ENCODE measurements at places on chromosomes 3 and 15.

GRCh38 chr3:17032407-17033034 lies 147.8 kb downstream of the PLCL2 start:
- peak; percentile 42 for DNase-seq

- peak; percentile 39 for DNase-seq
These were observed 21.4 kb downstream of the ACKR2 start for GRCh38 chr3:42830437-42831320.

- peak; percentile 59 for DNase-seq
These were observed 1.9 kb downstream of the CBLB start for GRCh38 chr3:105866656-105867653.

DNA sequence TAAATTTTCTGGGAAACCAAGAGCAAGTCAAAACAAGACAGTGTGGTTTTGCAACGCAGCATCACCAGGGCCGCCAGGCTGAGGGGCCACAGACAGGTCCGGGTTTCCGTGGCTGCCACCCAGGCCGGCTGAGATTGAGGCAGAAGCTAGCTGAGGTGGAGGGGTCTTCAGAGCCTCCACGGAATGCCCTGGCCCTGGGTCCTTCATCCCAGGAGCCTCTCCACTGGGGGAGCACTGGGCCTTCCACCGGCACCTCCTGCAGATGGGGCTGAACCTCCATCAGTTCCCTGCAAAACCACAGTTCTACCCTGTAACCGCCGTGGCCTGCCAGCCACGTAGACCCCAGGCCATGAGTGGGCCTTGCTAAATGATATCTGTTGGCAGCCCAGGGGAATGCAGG lies 152.7 kb downstream of the CHSY1 start:
- no peak for DNase-seq

DNA sequence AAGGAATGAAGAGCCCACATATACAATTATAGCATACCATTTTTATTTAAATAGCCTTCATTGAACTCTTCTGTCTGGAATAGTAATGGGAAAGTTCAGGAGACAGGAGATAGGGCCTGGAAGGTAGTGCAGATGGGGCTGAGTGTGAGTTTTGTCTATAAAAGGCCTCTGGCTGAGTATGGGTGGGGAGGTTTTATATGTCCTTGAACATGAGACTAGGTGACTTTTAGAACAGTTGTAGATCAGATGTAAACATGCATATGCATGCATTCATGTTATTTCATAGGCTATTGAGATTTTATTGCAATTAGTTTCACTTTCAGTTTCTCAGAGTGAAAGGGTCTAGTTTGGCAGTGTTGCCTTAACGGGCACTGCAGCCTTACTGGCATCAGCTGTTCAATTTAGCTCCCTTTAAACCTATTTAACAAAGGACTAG lies 27.1 kb downstream of the CGGBP1 start:
- peak; percentile 8 for DNase-seq

DNA sequence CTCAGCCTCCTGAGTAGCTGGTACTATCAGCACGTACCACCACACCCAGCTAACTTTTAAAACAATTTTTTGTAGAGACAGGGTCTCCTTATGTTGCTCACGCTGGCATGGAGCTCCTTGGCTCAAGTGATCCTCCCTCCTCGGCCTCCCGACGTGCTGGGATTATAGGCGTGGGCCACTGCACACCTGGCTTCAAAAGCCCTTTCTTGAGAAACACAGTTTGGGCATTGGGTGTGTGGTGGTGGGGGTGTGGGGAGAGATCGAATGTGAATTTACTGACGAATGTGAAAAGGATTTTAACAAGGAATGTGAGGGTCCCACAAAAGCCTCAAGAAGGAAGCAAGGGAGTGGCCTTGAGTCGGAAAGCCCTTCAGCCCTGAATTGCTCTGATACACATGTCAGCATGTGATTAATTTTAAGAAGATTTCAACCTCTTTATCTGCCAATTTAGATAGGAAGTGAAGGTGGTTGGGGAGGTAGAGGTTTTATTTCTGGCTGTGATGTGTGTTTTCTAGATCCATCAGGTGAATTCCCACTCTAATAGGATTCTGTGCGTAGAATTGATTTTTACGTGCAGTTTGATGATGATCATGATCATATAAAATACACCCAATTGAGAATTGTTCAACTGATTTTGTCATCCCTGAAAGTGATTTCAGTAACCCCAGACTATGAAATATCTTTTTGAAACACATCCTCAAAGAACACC lies 1.1 kb downstream of the CCR4 start:
- DNase-seq: no peak

GRCh38 chr3:186003610-186004009 lies 65.8 kb upstream of the TRA2B start:
- no peak for DNase-seq

DNA sequence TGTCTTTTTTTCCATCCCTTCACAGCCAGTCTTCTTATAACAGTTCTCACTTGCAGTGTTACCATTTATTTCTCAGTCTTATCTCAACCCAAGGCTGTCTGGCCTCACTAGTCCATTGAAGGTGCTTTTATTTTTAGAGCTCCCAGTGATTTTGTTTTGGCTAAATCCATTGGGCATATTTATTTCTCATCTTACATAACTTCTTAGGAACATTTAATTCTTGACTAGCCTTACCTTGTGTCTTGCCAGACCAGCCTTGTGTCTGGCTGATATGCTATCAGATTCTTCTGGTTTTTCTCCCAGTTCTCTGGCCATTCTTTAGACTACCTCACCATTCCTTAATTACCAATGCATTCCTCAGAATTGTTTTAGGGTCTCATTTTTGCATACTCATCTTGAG lies 42.3 kb upstream of the TUSC7 start:
- no peak for DNase-seq

DNA sequence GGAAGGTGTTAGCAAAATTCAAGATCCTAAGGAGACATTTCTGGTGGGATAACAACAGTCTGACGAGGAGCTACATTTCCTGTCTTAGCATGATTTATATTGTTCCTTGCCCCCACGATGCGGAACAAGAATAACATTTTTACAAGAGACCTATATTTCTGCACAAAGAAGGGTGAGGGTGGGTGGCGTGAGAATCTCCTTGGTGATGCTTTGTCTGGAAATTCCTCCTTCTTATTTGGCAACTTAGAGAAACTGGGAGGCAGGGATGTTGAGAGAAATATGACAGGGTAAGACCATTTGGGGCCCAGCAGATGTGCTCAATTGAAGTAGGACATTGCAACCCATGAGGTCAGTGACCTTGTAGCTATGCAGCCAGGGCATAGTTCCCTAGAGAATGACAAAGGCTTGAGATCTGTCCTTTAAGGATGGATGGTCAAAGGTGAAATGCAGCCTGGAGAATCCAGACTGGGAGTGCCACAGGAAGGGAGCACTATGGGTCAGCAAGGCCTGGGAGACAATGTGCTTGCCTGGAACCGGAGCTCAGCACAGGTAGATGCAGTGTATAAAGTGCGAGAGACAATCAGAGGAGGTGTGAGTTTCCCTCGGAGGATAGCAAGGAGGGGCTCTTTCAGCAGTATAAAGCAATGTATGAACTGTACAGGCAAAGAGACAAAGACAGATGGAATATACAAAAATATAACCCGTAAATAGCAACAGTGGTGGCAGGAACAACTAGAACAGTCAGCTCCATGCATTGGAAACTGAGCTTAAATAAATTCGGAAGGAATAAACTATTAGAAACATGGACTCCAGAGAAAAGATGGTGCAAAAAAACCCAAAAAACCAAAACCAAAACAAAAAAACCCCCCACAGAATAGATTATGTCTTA lies 317.6 kb upstream of the TBL1XR1 start:
- DNase-seq: no peak

DNA sequence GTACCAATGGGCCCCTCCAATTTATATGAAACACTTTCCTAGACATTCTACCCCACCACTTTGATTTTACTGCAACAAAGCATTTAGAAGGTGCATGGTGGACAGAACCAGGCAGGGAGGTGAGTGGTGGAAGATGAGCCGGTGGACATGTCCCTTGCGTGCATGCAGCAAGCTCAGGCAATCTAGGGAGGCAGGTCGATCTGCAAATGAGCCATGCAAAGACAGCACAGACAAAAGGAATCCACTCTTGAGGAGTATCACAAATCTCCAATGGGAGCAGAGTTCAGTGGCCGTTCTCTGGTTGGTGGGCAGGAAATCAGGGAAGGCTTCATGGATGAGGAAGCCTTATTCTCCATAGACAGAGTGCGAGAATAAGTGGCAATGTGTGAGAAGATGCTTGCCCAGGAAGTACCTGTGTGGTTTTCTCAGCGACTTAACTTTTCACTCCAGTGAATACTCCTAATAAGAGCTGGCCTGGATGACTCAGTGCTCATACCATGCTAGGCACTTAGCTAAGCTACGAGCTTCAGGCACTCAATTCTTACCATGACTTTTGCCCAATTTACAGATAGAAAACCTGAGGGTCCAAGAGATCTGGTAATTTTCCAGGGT lies 152.5 kb downstream of the FOXP1 start:
- DNase-seq: no peak

DNA sequence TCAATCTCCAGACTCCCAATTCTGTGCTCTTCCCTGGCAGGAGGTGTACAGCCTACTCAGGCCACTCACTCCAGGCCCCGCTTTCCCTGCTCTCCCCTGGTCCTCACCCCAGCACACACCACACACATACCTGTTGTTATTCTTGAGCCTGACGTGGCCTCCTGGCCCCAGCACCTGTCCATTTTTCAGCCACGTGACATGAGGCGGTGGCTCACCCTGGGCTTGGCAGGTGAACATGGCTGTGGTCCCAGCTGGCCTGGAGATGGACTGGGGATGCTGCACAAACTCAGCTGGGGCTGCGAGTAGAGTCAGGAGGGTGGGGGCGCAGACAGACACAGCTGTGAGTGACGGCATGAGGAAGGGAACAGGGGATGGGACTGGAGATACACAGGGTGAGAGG lies 27.3 kb downstream of the RNU5B-1 start:
- no peak for DNase-seq

- DNase-seq: no peak
These were observed 97.1 kb upstream of the SAMMSON start for GRCh38 chr3:69902386-69902785.

Measured in fibroblast of gingiva (primary cell).